ENCODE measurements at places on chromosomes 3 and 15.

- no peak for DNase-seq
Measured at GRCh38 chr3:100030346-100030745, 84.0 kb downstream of the FILIP1L start.

- DNase-seq: no peak
Measured at GRCh38 chr3:43043071-43043766, 62.7 kb downstream of the POMGNT2 start.

DNA sequence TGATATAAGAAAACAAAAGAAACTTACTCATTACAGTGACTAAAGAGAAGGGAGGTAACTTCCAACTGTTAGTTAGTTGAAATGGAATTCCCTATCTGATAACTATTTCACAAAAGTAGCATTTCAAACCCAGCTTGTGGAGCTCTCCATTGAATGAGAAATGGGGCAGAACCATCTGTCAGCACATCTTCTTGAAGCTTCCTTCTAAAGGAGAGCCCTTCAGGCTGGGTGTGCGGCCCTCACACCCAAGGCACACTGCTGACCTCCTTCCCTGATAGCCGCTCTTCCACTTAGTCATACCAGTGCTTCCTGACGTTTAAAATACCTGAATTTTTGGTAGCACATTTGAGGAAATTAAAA lies 28.1 kb upstream of the VEPH1 start:
- DNase-seq: no peak

- no peak for DNase-seq
Measured at GRCh38 chr15:98506711-98507110, 141.6 kb upstream of the IGF1R start.

DNA sequence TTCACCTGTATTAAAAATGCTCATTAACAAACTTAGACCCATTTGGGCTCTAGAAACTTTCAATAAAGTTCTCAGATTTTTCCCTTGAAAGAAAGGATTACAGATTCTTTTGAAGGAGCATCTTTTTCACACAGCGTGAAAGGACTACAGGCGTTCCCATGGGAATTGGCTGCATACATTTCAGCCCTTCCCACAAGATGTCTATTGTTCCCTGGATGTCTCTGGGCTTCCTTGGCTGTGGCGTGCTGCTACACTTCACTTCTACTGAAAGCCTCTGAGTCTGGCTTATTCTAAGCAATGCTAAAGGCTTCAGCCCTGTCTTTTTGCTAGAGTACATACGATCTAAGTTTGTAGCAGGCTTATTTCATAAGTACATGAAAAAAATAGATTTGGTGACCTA lies 1.4 kb downstream of the VEPH1 start:
- DNase-seq: no peak

- DNase-seq: no peak
Measured at GRCh38 chr3:113431811-113432210, 9.5 kb downstream of the CFAP44 start.

DNA sequence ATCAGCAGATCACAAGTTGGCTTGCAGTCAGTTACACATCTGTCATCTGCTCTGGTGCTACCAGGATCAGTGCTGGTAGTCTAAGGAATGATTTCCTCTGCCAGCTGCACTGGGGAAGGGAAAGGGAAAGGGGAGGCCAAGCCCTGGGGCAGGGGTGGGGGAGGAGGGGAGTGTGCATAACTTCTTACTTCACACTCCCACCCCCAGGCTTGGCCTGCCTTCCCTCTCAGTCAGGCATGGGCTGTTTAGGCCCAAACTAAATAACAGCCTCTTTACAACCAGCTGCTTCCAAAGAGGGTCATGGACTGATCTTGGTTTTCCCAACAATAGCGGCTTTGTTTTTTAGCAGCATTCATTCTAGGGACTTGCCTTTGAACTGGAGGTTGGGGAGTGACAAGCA lies 86.1 kb upstream of the PSMD6 start:
- DNase-seq: no peak

GRCh38 chr15:63398456-63398855 lies 16.8 kb upstream of the CA12 start:
- DNase-seq: no peak

DNA sequence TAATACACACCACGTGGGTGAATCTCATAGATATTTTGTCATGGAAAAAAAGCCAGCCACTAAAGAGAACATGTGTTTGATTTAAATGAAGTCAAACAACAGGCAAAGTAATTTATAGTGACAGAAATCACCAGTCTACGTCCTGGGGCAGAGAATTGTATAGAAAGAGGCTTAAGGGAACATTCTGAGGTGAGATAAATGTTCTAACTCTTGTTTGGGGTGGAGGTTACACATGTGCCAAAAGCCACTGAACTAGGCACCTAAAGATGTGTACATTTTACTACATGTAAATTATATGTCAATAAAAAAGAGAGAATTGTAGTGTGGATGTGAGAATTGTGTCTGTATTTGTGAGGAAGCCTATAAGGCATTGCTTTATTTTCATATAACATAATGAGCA lies 184.9 kb downstream of the NEK10 start:
- DNase-seq: no peak

DNA sequence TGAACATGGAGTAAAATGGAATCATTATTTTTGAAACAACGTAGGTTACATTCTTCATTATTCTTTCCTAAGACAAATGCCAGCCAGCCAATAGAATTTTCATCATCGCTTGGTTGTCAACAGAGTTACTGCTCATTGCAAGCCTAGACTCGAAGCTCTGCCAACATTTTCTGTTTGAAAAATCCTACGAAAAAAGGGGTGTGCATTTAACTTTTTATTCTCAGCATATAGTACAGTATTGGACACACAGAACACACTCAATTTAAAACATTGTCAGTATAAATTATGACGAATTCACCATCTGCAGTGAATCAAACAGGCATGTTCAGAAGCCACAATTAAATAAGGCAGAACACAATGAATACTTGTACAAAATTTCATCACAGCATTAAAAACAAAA lies 232.1 kb downstream of the NR1D2 start:
- DNase-seq: no peak

DNA sequence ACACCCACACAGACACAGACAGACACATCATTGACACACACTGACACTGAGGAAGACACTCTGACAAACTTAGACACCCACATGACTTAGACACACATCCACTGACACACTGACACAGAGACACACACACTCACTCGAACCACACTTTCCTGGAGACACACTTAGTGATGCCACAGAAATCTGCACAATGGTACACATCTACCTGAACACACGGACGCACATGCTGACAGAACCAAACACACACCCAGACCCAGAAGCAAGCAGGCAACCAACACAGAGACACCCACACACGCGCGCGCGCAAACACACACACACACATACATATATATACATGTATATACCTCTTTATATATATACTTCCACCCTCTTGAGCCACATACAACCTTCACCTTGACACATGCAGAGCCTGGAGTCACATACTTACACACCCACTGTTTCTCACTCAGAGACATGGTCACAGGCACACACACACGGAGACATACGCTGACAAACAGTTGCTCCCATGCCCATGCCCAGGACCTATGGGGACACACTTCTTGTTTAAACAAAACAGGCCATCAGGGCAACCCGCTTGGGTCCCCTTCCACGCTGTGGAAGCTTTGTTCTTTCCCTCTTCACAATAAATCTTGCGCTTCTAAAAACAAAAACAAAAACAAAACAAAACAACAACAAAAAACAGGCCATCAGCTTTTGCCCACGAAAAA lies 913 bp upstream of the SCN5A start:
- no peak for DNase-seq

DNA sequence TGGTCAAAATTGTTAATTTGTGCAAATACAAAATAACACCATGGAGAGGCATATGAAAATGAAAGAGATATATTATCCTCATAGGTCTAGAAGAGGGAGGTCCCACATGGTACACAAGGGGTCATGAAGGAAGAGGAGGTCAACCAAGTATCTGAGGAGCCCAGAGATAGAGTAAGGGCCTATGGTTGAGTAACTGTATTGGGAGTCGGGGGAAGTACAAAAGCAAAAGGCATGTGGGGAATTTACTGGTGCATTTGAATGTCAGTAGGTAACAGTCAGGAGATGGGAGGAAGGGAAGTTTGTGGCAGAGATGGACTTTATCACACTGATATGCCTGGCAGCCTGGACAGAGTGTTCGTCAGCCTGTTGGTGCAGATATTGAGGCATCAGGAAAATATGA lies 1113.7 kb downstream of the OTOL1 start:
- DNase-seq: no peak

GRCh38 chr3:131360191-131360755 lies 21.3 kb upstream of the NUDT16 start:
- DNase-seq: peak; percentile 81

DNA sequence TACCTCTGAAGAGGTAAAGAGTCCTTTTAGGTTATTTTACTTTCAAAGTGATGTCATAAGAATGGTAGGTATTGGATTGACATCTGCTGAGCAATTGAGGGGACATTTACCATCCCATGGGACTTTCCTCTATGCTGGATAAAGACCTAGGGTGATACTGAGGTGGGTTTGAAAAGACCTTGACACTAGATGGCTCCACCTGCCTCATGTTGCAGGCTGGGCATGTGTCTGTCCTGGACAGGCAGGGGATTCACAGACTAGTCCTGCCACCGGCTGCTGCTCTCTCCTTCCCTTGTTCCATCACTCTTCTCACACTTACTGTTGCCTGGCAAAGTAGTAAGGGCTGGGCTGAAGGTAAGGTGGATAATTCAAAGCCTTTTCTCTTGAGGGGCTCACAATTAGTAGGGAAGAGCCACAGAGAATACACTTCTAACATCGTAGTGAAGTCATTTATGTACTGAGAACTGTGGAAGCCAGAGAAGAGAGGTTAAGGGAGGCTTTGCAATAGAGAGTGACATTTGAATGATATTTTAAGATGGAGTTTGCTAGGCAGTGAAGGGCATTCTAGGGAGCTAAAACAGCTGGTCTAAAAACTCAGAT lies 27.7 kb downstream of the TRAK1 start:
- DNase-seq: peak; percentile 21

DNA sequence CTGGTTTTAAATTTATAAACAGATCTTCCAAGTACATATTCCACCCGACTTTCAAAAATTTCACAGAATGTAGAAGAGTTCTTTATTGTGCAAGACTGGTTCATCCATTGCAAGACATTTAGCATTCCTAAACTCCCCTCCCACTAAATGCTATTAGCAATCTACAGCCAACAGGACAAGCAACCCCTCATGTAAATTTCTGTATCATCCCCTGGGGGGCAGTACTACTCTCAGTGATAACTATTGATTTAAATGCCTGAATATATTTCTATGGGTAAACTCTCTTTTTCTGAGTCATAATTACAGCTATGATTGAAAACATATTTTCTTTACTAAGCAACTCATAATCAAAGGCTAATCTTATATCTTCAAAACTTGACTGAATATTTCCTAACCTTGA lies 10.7 kb upstream of the SLC15A2 start:
- peak; percentile 23 for DNase-seq

GRCh38 chr3:183545708-183546107 lies 9.8 kb downstream of the KLHL6 start:
- DNase-seq: no peak

GRCh38 chr3:123799544-123800361 lies 84.4 kb downstream of the MYLK start:
- peak; percentile 83 for DNase-seq

DNA sequence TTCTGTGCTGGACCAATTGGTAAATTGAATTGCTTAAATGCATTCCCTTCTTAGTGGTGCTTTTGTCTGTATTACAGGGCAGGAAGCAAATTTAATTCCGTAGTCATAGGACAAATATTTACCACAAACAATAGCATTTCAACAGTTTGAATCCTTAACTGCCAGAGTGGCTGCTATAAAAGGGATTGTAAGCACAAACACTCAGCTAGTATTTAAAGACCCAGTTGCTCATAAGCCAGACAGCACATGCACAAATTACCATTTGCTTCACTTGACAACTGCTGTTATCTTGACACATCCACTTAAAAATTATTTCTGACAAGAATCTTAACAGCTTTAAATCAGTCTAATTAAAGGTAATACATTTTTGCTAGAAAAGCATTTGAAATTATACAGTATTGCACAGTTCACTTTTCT lies 490.2 kb upstream of the ADAMTS9 start:
- DNase-seq: no peak

DNA sequence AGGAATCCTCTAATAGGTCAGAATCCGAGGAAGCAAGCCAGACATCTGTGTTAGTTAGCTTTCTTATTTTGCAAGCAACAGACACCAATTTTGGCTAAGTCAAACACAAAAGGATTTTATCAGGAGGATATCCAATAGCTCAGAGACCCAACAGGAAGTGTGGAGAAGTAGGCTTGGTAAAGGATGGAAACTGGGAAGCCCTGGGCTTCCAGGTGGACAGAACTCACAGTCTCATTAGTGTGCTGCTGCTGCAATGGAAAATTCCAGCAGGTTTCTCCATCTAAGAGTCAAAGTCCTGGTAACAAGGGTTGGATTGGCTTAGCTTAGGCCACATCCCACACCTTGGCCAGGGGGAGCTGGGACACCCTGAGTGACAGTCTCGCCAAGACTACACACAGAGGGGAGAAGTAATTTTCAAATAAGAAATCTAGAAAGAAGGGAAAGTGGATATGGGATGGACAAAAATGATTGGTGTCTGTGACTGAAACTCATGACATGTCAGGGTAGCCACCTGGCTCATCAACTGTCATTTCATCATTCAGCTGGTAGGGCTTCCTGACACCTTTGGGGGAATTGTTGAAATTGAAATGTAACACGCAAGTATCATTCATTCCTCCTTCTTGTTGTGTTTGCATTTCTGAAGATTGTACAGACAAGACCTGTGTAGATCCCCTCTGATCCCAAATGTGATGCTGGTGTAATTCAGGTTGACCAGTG lies 158.6 kb downstream of the THSD4 start:
- DNase-seq: no peak

GRCh38 chr3:45923755-45924154 lies 19.5 kb upstream of the CXCR6 start:
- DNase-seq: no peak

- no peak for DNase-seq
Measured at GRCh38 chr15:25177955-25178801, 223.4 kb downstream of the SNRPN start.

DNA sequence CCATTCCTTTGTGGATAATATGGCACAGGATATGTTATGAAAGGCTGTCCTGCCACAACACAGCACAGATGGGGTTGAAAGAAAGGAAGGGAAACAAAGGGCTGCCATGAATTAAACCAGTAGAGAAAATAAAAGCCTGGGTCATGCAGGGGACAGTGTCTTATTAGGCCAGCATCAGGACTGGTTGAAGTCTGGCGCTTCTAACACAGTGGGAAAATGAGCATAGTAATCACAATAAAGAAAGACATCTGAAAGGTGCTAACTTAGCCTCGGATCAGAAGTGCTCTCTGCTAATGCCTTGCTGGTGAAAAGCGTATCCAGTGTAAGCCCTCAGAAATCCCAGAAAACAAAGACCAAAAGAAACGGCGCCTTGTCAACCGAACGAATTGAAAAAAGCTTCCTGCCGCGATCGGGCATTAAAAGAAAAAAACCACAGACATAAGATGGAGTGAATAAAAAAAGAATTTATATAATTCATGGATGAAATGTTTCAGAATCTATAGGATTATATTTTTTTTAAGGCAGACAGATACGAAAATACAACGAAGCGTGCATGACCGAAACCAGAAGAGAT lies 566 bp upstream of the MKRN3 start:
- peak; percentile 70 for DNase-seq

Measured in NCI-H524 (cell line).